AG08396 (cell line): ENCODE measurements at places on chromosomes 2 and 18.
A peak's percentile ranks its signal among the peaks of the same experiment; 100 is the strongest.

DNA sequence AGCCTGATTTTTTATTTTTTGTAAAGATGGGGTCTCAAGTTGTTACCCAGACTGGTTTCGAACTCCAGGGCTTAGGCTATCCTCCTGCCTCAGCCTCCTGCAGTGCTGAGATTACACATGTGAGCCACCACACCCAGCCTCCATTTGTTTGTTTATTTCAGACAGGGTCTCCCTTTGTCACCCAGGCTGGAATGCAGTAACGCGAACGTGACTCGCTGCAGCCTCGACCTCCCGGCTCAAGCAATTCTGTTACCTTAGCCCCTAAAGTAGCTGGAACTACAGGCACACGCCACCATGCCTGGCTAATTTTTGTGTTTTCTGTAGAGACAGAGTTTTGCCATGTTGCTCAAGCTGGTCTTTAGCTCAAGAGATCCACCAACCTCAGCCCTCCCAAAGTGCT, 27.2 kb downstream of the UBXN4 start:
- DNase-seq = no peak

GRCh38 chr18:9803063-9803697, 82.6 kb upstream of the TXNDC2 start:
- DNase-seq = no peak

DNA sequence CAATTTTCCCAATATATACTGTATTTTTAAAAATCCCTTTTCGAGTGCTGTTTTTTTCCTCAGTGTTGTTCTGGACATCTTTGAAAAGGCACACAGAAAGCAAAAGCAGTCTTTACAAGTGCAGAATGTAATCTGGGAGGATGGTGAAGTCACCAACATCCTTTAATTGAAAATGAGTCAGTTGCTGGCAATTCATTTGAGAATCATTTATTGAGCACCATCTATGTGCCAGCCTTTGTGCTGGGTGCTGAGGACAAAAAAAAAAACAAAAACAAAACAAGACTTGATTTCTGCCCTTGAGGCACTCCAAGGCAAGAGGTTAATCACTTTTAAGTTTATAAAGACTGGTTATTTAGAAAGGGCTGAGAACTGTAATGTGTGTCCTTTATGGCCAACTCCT, 46.7 kb upstream of the ACVR1 start:
- no peak for DNase-seq

DNA sequence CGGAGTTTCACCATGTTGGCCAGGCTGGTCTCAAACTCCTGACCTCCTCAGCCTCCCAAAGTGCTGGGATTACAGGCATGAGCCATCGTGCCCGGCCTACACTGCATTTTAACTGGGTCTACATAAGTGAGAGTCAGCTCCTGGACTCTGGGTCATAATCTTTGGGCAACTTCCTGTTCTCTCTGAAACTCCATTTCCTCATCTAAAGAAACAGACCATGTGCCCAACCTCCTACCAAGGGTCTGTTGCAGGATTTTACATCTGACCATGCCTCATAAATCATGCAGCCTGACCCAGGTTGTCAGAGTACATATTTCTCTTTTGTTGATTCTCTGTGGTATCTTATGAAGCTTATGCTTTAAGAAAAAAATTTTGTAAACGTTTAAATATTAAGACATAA, 280.4 kb downstream of the ALPK2 start:
- no peak for DNase-seq

GRCh38 chr2:85907671-85908157, 18.9 kb upstream of the ST3GAL5 start:
- DNase-seq = no peak

- peak; percentile 44 for DNase-seq
These were observed 502 bp downstream of the EPAS1 start for GRCh38 chr2:46297546-46298271.

GRCh38 chr2:198297350-198297749, 493.0 kb downstream of the PLCL1 start:
- DNase-seq = no peak

DNA sequence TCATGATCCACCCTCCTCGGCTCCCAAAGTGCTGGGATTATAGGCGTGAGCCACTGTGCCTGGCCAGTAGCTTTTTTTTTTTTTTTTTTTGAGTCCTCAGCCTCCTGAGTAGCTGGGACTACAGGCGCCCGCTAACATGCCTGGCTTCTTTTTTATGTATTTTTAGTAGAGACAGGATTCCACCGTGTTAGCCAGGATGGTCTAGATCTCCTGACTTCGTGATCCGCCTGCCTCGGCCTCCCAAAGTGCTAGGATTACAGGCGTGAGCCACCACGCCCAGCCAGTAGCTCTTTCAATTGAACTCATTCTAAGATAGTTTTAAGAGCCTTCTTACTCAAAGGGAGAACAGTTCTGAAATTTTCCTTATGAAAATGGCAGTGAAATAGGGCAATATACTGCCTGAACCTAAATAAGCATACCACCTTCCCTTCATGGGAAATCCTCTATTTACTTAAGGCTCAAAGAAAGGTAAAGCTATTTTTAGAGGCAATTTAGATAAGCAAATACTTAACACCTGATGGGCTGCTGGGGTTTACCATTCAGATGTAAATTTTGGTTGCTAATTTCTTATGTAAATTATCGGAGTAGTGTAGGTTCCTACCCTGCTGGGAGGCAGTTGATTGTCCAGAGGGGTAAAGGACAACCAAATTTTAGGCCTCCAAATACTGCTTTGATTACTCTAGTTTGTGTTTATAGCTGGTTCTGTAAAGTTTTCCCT, 144.7 kb downstream of the GREB1L start:
- no peak for DNase-seq

GRCh38 chr2:3462493-3463104, 56.7 kb downstream of the ADI1 start:
- no peak for DNase-seq

DNA sequence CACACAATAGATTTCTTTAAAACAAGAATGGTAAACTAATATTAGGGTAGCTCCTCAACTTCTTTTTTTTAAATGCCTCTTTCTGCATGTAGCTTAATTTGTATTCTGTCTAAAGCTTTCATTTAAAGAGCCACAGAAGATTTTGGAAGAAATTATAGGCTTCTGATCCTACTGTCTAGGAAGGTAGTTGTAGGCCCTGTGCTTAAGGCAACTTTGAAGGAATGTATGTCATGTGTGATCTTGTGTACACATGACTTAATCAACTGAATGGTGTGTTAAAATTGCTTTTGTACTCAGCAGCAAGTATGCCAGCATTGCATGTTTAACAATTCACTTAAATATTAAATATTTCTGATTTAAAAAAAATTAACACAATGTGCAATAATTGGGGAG, 51.5 kb upstream of the LYPD6 start:
- no peak for DNase-seq

- no peak for DNase-seq
These were observed 17.7 kb upstream of the ACOXL start for GRCh38 chr2:110714452-110715224.
